CD4-positive, alpha-beta T cell treated with Interleukin-6 for 4 hours (primary cell): ENCODE measurements at places on chromosomes 12 and 14.

- no peak for DNase-seq
Observed at GRCh38 chr12:85603556-85603955, 232.7 kb downstream of the RASSF9 start.

GRCh38 chr14:96216627-96217026 is 12.0 kb downstream of the BDKRB2 start:
- no peak for DNase-seq

GRCh38 chr12:91441246-91441645 is 258.6 kb upstream of the DCN start:
- DNase-seq, result no peak

- no peak for DNase-seq
Observed at GRCh38 chr14:50941151-50941550, 3.1 kb downstream of the PYGL start.

- DNase-seq, result no peak
Observed at GRCh38 chr14:55274751-55275150, 3.5 kb downstream of the FBXO34 start.

GRCh38 chr12:120132863-120133385 is 16.4 kb upstream of the RAB35 start:
- no peak for DNase-seq
